ENCODE measurements at places on chromosomes 16 and 17. TPM values are rescaled to one million over a fixed set of nuclear protein-coding genes. Genes with fewer than 3 reads are reported as not detected.

The SPNS3 gene
- total RNA-seq = 1.6 TPM

The OR4D1 gene
- total RNA-seq = 0.09 TPM

The SEPTIN1 gene
- 3.3 TPM for total RNA-seq

The GNG13 gene
- not detected for total RNA-seq

The PLEKHG4 gene
- total RNA-seq = 26.9 TPM

DNA sequence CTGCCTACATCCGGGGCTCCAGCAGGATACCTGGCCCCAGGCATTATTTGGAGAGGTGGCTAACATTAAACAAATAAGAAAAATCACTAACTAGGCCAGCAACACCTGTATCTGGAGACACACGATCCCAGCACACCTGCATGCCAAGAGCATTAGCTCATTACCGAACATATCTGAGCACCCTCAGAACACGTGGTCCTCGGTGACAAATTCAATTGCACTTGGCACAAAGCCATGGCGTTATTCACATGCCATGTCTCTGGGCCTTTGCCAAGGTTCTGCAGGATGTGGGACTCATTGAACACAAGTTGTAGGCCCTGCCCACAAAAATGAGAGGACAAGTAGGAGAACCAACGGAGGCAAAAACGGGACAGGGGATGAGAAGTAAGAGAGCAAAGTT lies 552.3 kb downstream of the TOX3 start:
- H3K27me3 ChIP-seq = peaks cover 3% of the 10 kb centered on the region
- H3K27ac ChIP-seq = no peak overlapping the region
- H3K36me3 ChIP-seq = no peaks in the 10 kb centered on the region

DNA sequence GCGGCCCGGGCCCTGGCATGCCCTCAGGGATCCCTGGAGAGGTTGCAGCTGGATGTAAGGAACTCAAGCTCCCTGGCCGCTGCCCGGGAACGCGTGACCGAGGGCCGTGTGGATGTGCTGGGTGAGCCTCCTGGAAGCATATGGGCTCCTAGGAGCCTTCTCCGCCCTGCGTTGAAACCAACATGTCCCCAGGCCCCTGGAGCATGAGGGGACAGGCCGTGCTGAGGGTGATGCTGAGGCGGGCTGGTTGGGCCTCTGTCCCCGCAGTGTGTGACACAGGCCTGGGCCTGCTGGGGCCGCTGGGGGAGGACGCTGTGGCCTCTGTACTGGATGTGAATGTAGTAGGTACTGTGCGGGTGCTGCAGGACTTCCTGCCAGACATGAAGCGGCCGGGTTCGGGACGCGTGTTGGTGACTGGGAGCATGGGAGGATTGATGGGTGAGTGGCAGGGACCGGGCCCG lies 5.7 kb upstream of the HSD17B1 start:
- peaks cover 2% of the 10 kb centered on the region for H3K36me3 ChIP-seq
- no peaks in the 10 kb centered on the region for H3K4me1 ChIP-seq
- no peak for DNase-seq
- no peaks in the 10 kb centered on the region for H3K27me3 ChIP-seq

DNA sequence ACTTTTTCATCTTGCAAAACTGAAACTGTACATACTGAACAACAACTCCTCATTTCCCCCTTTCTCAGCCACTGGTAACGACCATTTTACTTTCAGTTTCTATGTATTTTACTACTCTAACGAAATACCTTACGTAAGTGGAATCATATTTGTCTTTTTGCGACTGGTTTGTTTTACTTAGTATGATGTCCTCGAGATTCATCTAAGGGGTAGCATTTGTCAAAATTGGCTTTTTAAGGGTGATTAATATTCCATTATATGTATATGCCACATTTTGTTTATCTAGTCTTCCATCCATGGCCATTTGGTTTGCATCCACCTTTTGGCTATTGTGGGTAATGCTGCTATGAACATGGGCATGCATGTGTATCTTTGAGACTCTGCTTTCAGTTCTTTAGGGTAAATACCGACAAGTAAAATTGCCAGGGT lies 10.4 kb downstream of the KPNB1 start:
- H3K27ac ChIP-seq = no peak overlapping the region
- peaks cover 54% of the 10 kb centered on the region for H3K36me3 ChIP-seq
- no peak for DNase-seq
- no peaks in the 10 kb centered on the region for H3K4me1 ChIP-seq

- DNase-seq = no peak
- peaks cover 7% of the 10 kb centered on the region for H3K4me1 ChIP-seq
- no peak overlapping the region for H3K27ac ChIP-seq
- no peaks in the 10 kb centered on the region for H3K27me3 ChIP-seq
- H3K4me3 ChIP-seq = no peak overlapping the region
- H3K36me3 ChIP-seq = peaks cover 7% of the 10 kb centered on the region
Observed at GRCh38 chr16:72956124-72957064, 91.5 kb downstream of the ZFHX3 start.

DNA sequence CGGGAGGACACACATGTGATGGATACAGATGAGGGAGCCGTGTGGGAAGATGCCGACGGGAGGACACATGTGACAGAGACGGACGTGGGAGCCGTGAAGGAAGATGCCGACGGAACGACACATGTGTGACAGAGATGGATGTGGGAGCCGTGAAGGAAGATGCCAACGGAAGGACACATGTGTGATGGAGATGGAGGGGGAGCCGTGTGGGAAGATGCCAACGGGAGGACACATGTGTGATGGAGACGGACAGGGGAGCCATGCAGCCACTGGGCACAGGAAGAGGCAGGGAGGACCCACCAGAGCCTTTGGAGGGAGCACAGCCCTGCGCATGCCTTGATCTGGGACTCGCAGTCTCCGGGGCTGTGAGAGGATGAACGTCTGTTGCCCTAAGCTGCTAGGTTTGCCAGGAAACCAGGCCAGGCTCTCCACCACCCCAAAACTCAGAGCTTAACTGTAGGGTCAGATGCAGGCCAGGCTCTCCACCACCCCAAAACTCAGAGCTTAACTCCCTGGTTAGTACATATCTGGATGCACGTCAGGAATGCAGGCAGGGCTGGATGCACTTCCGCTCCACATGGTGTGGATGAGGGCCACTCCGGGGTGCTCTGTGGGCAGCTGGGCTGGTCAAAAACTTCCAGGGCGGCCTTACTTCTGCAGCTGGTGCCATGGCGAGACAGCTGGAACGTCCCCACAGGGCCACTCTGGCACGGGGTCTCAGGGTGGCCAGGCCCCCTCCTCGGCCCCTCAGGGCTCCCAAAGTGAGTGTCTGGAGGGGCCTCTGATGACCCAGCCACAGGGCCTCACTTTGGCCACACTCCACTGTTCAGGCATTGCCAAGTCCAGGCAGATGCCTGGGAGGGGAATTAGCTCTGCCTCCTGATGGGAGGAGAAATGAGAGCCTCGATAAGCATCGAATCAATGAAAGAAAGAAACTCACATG lies 47.7 kb upstream of the ZNF469 start:
- H3K36me3 ChIP-seq = no peaks in the 10 kb centered on the region
- H3K4me3 ChIP-seq = no peak overlapping the region
- H3K27me3 ChIP-seq = no peaks in the 10 kb centered on the region
- no peak overlapping the region for H3K27ac ChIP-seq
- H3K4me1 ChIP-seq = no peaks in the 10 kb centered on the region

DNA sequence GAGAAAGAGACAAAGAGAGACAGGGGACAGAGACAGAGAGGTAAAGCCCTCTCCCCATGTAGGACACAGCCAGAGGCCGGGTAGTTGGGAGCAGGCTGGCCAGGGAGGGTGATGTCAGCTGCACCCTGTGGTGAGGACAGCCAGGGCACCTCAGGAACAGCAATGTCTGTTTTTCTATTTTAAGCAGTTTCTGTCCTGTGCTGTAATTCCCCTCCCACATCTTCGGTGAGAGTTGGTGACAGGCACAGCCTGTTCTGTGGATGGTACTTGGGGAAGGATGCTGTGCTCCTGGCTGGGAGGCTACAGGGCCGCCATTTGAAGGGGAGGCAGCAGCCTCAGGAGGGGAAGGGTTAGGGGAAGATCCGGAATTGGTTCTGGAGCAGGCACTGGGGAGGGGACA lies 163.5 kb downstream of the SDK2 start:
- no peak overlapping the region for H3K4me3 ChIP-seq

- no peaks in the 10 kb centered on the region for H3K27me3 ChIP-seq
- peaks cover 1% of the 10 kb centered on the region for H3K36me3 ChIP-seq
- H3K4me3 ChIP-seq = no peak overlapping the region
- peak overlapping the region; percentile 95 for H3K27ac ChIP-seq
- H3K4me1 ChIP-seq = peaks cover 41% of the 10 kb centered on the region
- peak; percentile 82 for DNase-seq
Observed at GRCh38 chr16:27242868-27243590, 25.5 kb downstream of the NSMCE1 start.

DNA sequence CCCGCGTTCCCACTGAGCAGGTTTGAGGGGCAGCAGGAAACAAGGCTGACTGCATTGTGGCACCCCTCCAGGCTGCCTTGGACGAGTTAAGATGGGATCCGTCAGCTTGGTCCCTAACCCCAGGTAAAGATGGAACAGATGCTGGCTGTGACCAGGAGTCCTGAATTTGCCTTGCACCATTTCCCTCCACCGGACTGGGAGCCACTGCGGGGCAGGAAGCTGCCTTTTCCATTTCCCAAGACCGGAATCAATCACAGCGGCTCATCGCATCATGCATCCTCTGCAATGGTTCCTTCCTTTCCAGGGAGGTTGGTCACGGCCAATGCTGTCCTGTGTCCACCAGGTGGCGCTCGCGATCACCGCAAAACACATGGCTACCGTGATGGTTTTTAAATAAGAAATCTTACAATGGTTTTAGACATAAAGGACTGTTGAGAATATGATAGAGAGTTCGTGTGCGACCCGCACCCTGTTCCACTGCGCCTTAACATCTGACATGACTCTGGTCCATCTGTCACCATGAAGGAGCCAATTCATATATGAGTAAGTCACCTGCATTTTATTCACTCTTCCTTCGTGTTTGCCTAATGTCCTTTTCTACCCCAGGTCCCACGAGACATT lies 6.8 kb upstream of the MEAK7 start:
- no peaks in the 10 kb centered on the region for H3K36me3 ChIP-seq
- H3K4me1 ChIP-seq = peaks cover 2% of the 10 kb centered on the region
- H3K27me3 ChIP-seq = no peaks in the 10 kb centered on the region
- H3K27ac ChIP-seq = no peak overlapping the region

GRCh38 chr16:3819746-3820724 lies 60.5 kb downstream of the CREBBP start:
- no peak overlapping the region for H3K4me3 ChIP-seq
- H3K36me3 ChIP-seq = no peaks in the 10 kb centered on the region
- peak overlapping the region; percentile 32 for H3K27ac ChIP-seq

- peak overlapping the region; percentile 50 for H3K27ac ChIP-seq
- H3K4me3 ChIP-seq = no peak overlapping the region
- DNase-seq = peak; percentile 74
- H3K4me1 ChIP-seq = peaks cover 8% of the 10 kb centered on the region
- peaks cover 16% of the 10 kb centered on the region for H3K36me3 ChIP-seq
- H3K27me3 ChIP-seq = no peaks in the 10 kb centered on the region
Observed at GRCh38 chr17:68441070-68441770, 16.1 kb downstream of the WIPI1 start.

DNA sequence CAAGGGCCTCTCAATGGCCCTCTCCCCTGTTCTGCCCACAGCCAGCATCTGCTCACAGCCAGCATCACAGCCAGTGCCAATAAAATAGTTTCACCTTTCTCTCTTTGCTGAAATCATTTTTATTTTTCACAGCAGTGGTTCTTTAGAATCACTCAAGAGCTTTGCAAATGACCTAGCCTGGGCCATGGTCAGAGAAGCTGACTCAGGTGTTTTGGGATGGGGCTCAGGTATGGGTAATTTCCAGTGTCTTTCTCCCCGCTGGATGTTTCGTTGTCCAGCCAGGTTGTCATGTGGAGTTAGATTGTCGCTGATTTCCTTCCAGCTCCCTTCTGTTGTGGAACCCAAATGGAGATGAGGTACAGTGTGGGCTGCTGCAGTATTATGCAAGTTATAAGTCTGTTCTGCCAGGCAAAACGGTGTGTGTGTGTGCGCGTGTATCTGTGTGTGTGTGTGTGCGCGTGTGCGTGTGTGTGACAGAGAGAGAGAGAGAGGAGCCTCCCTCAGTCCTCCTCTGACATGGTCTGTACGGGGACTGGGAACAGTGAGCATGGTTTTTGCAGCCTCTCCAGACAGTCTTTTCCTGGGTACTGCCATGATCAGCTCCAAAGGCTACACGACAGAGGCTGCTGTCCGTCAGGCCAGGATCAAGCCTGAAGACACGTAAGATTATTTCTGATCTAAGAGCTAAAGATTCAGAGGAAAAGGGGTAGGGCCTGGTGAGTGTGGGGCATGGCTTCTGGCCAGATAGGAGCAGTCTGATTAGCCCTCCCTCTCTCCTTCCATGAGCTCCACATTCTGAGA lies 1.4 kb upstream of the PMP22 start:
- H3K4me1 ChIP-seq = peaks cover 9% of the 10 kb centered on the region
- H3K27me3 ChIP-seq = peaks cover 3% of the 10 kb centered on the region
- H3K27ac ChIP-seq = no peak overlapping the region
- H3K4me3 ChIP-seq = no peak overlapping the region

- no peaks in the 10 kb centered on the region for H3K4me1 ChIP-seq
- H3K4me3 ChIP-seq = no peak overlapping the region
- no peaks in the 10 kb centered on the region for H3K36me3 ChIP-seq
- H3K27ac ChIP-seq = no peak overlapping the region
- no peaks in the 10 kb centered on the region for H3K27me3 ChIP-seq
- DNase-seq = no peak
Observed at GRCh38 chr17:68706356-68706920, 105.3 kb upstream of the FAM20A start.

- no peak for DNase-seq
- no peaks in the 10 kb centered on the region for H3K27me3 ChIP-seq
- no peaks in the 10 kb centered on the region for H3K4me1 ChIP-seq
- H3K36me3 ChIP-seq = peaks cover 48% of the 10 kb centered on the region
- H3K27ac ChIP-seq = no peak overlapping the region
Observed at GRCh38 chr17:17181666-17182597, 24.2 kb downstream of the PLD6 start.
